HFFc6 (cell line): ENCODE measurements at places on chromosomes 3 and 15. TPM values are rescaled to one million over a fixed set of nuclear protein-coding genes. Genes with fewer than 3 reads are reported as not detected.

GRCh38 chr3:158961911-158962310 lies 160.1 kb downstream of the MFSD1 start:
- no peak for DNase-seq
- no peaks in the 10 kb centered on the region for H3K36me3 ChIP-seq

DNA sequence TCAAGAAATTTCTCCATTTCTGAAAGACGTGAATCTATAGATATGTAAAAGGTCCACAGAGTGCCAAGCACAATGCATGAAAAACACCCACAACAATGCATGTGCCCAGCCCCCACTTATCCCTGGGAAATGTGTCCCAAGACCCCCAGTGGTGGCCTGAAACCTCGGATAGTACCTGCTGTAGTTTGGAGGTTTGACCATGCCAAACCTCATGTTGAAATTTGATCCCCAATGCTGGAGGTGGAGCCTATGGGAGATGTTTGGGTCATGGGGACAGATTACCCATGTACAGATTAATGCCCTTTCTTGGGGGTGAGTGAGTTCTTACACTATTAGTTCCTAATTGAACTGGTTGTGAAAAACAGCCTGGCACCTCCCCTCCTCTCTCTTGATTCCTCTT lies 21.4 kb upstream of the MYZAP start:
- no peak for DNase-seq
- peaks cover 5% of the 10 kb centered on the region for H3K27me3 ChIP-seq
- no peaks in the 10 kb centered on the region for H3K36me3 ChIP-seq

DNA sequence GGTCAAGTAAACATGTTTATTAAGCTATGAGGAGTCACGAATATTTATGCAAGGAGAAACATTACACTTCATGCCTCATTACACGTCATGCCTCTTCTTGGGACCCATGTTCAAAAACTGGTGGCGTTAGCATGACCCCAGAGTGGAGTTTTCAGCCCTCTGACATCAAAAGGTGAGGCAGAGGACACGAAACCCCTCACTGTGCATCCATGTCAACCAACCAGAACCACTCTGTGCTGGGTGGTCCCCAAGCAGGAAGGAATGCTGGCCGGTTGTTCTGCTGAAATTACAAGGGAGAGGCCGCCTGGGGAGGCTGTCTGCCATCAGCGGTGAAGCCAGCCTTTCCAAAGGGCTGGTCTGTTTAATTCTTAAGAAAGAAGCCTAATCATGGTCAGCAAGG lies 83.4 kb downstream of the GABRB3 start:
- no peaks in the 10 kb centered on the region for H3K4me1 ChIP-seq
- no peak for DNase-seq
- no peaks in the 10 kb centered on the region; the same call in 1 of the 2 replicates for H3K27me3 ChIP-seq
- no peak overlapping the region for H3K4me3 ChIP-seq

- no peak overlapping the region for H3K27ac ChIP-seq
- peak overlapping the region; percentile 67; the same call in 1 of the 2 replicates for H3K4me3 ChIP-seq
- H3K4me1 ChIP-seq: no peaks in the 10 kb centered on the region
- peaks cover 13% of the 10 kb centered on the region for H3K27me3 ChIP-seq
- H3K36me3 ChIP-seq: no peaks in the 10 kb centered on the region
Measured at GRCh38 chr3:193897288-193897687, 238.7 kb upstream of the HES1 start.

- no peak overlapping the region for H3K4me3 ChIP-seq
- no peak for DNase-seq
- no peak overlapping the region for H3K27ac ChIP-seq
- peaks cover 23% of the 10 kb centered on the region for H3K27me3 ChIP-seq
Measured at GRCh38 chr15:70198441-70199123, 100.9 kb upstream of the TLE3 start.

DNA sequence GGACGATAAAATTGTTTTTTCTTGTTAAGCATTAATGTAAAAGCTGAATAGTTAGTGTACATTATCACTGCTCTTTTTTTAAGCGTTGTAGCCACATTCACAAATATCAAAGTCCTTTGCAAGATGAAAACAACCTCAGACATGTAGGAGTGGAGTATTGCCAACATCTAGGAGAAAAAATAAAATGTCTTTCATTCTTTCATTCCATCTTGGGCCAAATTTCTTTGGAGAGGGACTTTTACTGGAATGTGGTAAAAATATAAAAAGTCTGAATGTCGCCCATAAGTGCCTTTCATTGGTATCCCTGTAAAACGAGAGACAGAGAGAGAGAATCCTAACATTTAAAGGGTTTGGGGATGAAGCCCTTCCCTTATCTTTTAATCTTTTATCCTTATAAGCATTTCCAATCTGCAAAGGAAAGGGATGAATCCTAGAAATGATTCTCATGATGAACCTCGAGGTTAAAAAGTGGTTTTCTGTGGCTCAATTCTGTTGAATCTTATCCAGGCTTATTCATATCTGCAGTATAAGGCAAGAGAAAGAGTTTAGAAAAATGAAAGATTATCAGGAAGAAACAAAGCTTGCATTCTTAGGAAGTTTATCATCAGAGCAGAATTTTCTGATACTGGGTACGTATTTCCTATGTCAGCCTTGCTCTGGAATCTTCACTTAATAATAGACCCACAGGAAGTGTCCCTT lies 1031.7 kb downstream of the MCTP2 start:
- H3K4me3 ChIP-seq: peak overlapping the region; percentile 71
- H3K4me1 ChIP-seq: peaks cover 93% of the 10 kb centered on the region
- no peaks in the 10 kb centered on the region for H3K36me3 ChIP-seq

DNA sequence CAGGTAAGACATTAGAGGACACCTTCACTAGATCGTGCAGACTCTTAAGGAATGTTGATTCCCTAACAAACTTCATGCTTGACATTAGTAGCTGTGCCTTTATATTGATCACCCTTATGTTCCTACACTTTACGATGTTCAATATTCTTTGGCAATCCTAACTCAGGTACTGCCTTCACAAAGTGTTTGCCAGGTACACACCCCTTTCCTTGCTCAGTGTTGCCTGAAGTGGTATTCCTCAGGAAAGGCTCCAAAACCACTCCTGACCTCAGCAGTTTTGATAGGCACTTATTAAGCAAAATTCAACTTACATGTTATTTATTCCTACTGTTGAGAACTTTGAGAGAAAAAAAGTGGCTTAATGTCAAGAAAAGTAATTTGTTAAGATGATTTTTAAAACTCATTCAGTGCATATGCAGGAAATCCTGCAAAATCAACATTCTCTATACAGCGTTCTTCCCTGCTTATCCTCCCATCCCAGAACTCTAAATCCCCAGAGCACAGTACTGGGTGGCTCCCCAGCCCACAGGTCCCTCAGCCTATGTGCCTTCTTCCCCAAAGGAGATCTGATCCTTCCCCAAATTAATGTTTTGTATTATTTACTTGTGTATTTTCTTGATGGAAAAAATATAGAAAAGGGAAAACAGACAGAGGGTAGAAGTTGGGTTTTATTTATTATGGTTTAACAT lies 260.7 kb downstream of the MECOM start:
- DNase-seq: no peak
- H3K27me3 ChIP-seq: no peaks in the 10 kb centered on the region; the same call in 1 of the 2 replicates
- H3K4me3 ChIP-seq: no peak overlapping the region
- no peaks in the 10 kb centered on the region for H3K36me3 ChIP-seq

DNA sequence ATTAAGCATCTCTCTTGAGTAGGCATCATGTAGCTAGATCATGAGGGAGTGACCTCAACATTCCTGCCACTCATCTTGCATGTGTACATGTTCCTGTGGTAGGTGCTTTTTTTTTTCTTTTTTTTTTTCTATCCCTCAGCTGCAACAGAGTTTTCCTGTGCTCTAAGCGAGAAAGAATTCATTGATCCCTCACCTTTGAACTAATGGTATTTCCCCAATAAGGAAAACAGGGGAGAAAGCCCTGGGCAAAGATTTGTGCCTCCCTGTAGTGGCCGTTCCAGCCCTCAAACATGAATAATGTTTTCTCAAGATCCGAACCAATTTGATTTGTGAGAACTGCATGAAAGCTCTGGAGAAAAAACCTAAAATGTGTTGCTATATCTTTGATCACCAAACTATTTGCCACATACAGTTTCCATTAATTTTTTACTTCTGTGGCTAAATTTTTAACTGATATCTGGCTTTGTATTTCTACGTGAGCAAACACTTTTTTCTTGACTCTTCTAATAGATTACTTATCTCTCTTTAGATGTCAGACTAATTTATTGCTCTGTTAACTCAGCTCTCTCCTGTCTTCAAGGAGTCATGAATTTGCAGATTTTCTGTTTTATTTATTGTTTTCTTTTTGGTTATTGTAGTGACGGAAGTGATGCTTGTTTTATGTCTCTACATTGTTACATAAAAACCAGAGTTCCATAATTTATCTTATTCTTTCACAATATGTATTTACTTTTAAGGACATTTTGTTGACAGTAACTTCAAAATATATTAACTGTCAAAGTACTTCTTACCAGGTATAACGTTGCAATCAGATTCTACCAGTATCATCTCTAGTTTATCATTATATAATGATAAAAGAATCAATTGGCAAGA lies 1396.5 kb downstream of the OTOL1 start:
- H3K4me3 ChIP-seq: no peak overlapping the region
- DNase-seq: no peak
- H3K4me1 ChIP-seq: no peaks in the 10 kb centered on the region
- no peaks in the 10 kb centered on the region for H3K27me3 ChIP-seq
- no peaks in the 10 kb centered on the region for H3K36me3 ChIP-seq
- H3K27ac ChIP-seq: no peak overlapping the region

- DNase-seq: peak; percentile 67
- no peaks in the 10 kb centered on the region for H3K36me3 ChIP-seq
- peak overlapping the region; percentile 33; the same call in 1 of the 2 replicates for H3K27ac ChIP-seq
- peaks cover 19% of the 10 kb centered on the region for H3K4me1 ChIP-seq
- H3K27me3 ChIP-seq: peaks cover 7% of the 10 kb centered on the region
- peak overlapping the region; percentile 7; the same call in 1 of the 2 replicates for H3K4me3 ChIP-seq
Measured at GRCh38 chr15:40825661-40826422, 2.7 kb downstream of the PPP1R14D start.

GRCh38 chr3:4225005-4225471 lies 78.1 kb upstream of the SETMAR start:
- H3K36me3 ChIP-seq: peaks cover 5% of the 10 kb centered on the region
- no peak overlapping the region for H3K4me3 ChIP-seq
- no peak for DNase-seq
- no peaks in the 10 kb centered on the region for H3K4me1 ChIP-seq

- no peak for DNase-seq
- H3K4me3 ChIP-seq: peak overlapping the region; percentile 87
- no peak overlapping the region; the same call in 1 of the 2 replicates for H3K27ac ChIP-seq
- H3K27me3 ChIP-seq: peaks cover 6% of the 10 kb centered on the region
Measured at GRCh38 chr15:90184786-90185704, 16.1 kb upstream of the SEMA4B start.

GRCh38 chr15:32877252-32878019 lies 159.6 kb downstream of the GREM1 start:
- peaks cover 48% of the 10 kb centered on the region for H3K36me3 ChIP-seq
- H3K27me3 ChIP-seq: no peaks in the 10 kb centered on the region
- peak overlapping the region; percentile 70 for H3K27ac ChIP-seq
- peaks cover 87% of the 10 kb centered on the region for H3K4me1 ChIP-seq
- DNase-seq: peak; percentile 24
- H3K4me3 ChIP-seq: no peak overlapping the region

GRCh38 chr15:92833106-92833433 lies 67.1 kb upstream of the CHD2 start:
- DNase-seq: no peak
- no peaks in the 10 kb centered on the region for H3K36me3 ChIP-seq
- H3K27ac ChIP-seq: peak overlapping the region; percentile 95; the same call in 1 of the 2 replicates

DNA sequence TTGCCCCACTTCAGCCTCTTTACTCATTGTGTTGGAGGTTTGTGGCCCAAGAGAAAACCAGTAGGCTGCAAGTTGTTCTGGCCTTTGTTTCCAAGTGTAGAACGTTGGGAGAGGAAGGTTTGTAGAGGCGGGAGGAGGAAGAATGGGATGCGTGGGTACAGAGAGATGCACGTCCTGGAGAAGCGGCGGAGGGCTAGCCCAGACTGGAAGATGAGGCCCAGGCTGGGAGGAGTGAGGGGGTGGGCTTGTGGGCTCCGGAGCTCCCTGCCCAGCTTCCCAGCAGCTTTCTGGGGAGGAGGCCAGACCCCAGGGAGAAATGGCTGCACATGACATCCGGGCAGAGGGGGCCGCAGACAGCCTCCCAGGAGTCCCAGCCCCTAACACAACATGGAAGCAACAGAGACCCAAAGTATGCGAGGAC lies 5.3 kb downstream of the PLA2G4F start:
- H3K27me3 ChIP-seq: peaks cover 26% of the 10 kb centered on the region
- DNase-seq: no peak
- H3K4me3 ChIP-seq: no peak overlapping the region
- H3K4me1 ChIP-seq: no peaks in the 10 kb centered on the region; the same call in 1 of the 2 replicates

Gene FANCD2OS
- not detected in 3 replicates for total RNA-seq

Gene ZNF660
- 0.05 and 0.23 TPM in 2 replicates for total RNA-seq

Gene TM4SF4
- 0.11 to 0.97 TPM (median 0.78 TPM) in 3 replicates for total RNA-seq

Gene CACNA1D
- total RNA-seq: 0.07 to 0.27 TPM in 2 of 3 replicates, not detected in the other

Gene PRR23E
- total RNA-seq: not detected in 3 replicates

Gene MFGE8
- total RNA-seq: 769 to 879 TPM (median 788 TPM) in 3 replicates

Gene C3orf52
- total RNA-seq: 10.7 to 11.6 TPM (median 11.1 TPM) in 3 replicates

Gene CP
- not detected in 3 replicates for total RNA-seq

Gene KY
- 0.16 TPM in 1 of 3 replicates, not detected in the others for total RNA-seq

Gene MRPL46
- 28.2 to 29.5 TPM (median 28.5 TPM) in 3 replicates for total RNA-seq

Gene CHL1
- total RNA-seq: not detected in 2 replicates
